ENCODE measurements at places on chromosomes 3 and 15.

DNA sequence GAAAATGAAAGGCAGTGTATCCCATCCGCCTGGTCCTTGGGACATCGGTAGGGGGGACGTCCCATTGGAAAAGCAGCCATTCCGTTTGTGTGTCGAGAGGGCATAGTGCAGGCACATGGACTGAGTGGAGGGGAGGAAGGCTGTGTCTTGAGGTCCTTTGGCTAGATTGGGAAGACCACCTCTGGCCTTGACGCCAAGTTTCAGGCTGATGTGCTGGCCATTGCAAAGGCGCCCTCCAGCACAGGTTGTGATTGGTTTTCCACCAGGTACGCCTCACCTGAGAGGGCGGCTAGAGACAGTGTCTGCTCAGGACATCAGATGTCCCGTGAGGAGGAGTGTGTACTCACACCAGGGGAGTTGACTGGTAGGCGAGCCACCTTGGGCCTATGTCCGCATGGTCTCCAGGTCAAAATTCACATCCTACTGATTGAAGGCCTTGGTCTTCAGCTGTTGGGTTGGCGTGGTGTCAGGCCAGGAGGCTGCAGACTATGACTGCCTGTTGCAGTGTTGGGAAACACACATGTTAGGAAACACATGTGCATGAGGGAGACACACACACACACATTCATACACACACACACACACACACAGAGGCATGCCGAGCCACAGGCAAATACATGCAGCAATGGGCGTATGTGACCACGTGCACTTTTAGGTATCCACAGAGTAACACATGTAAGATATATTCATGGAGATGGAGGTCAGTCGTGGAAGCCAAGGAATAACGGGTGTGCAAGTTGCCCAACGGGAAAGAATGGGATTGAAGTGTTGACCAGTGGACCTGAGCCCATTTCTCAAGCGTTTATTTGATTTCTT lies 98.4 kb downstream of the SNRPN start:
- no peak for DNase-seq

GRCh38 chr3:162641317-162641716 lies 1144.7 kb downstream of the OTOL1 start:
- no peak for DNase-seq

DNA sequence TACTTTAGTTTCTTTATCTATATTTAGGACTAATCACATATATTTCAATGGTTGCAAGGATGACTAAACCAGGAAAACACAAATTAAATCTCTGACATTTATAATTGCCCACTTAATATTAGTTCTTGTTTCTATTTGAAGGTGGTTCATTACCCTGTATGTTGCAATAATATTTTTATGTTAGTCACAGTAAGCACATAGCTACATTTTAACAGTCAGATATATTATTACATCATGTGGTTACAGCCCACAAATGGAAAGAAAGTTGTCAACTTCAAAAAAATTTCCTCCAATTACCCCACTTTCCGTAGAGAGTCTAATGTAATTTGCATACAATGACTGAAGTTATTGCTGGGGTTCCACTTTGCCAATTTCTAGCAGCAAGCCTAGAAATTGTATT lies 114.6 kb downstream of the TUSC7 start:
- DNase-seq = no peak

DNA sequence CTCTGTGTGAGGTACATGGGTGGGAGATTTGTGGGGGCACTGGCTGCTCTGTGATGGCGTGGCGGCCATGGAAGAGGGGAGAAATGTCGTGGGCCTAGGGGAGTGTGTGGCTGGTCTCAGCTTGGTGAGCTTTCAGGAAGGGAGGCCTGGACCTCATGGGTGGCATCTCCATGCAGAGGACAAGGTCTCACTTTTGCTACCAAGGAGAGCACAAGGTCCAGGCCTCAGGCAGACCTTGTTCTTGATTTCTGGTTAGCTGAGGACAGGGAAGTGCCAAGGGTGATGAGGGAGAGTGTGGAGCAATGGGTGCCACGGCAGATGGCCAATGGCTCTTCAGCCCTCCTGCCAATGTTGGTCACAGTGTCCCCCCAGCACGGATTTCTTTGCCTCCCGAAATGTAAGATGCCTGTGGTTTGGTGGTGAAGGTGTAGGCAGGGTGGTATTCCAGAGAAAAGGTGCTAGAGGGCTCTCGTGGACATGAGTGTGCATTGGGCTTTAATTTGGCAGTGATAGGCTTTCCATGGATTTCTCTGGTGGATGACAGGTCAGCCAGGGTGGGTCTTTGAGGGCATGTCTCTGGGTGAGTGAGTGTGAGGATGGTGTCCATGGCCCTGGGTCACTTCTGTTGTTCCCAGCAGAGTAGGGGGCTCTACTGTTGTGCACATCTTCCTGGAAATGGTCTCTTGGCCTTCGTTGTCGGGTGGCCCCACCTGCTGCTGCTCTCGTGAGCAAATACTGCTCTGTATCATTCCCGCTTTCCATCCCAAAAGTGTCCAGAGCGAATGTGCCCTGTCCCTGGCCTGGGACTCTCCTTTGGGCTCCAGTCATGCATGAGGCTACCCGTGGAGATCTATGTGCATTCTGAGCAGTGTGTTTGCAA lies 108.0 kb downstream of the SNRPN start:
- no peak for DNase-seq

- no peak for DNase-seq
Observed at GRCh38 chr3:182925330-182925943, 54.9 kb downstream of the DCUN1D1 start.

Data from NCI-H2107 (cell line).